Germinal center (tissue), 1 donor: ENCODE measurements at places on chromosomes 11 and 22.

GRCh38 chr11:86072211-86072610 is 3.3 kb upstream of the PICALM start:
- DNase-seq, result no peak

GRCh38 chr22:30262112-30262511 is 4.5 kb downstream of the OSM start:
- no peak for DNase-seq

DNA sequence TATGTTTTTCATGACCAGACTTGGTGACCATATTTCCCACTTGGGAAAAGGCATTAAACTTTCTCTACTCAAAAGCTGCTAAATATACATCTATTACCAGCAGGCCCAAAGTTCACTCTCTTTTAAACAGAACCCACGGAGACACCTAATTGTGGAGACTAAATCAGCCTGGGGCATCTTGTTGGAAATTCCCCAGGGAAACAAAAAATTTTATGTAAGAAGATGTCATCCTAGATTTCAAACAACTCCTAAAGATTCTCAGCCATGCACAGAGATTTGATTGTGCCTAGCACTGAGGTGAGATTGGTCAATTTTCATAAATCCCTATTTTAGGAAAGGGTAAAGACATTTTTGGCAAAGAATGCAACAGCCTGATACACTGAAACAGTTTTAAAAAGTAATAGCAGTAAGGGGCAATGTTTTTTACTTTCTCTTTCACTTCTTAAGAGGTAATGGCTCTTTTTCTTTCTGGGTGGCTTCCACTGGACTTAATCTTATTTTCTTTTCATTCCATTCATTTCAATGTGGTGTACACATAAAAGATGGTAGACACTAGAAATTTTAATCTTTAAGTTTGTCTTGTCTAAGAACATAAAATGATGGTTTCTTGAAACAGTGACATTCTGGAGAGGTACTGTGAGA is 9.6 kb downstream of the OR52N2 start:
- no peak for DNase-seq

GRCh38 chr11:130766650-130767565 is 149.4 kb downstream of the SNX19 start:
- no peak for DNase-seq

GRCh38 chr11:134476435-134477021 is 64.5 kb upstream of the B3GAT1 start:
- no peak for DNase-seq

DNA sequence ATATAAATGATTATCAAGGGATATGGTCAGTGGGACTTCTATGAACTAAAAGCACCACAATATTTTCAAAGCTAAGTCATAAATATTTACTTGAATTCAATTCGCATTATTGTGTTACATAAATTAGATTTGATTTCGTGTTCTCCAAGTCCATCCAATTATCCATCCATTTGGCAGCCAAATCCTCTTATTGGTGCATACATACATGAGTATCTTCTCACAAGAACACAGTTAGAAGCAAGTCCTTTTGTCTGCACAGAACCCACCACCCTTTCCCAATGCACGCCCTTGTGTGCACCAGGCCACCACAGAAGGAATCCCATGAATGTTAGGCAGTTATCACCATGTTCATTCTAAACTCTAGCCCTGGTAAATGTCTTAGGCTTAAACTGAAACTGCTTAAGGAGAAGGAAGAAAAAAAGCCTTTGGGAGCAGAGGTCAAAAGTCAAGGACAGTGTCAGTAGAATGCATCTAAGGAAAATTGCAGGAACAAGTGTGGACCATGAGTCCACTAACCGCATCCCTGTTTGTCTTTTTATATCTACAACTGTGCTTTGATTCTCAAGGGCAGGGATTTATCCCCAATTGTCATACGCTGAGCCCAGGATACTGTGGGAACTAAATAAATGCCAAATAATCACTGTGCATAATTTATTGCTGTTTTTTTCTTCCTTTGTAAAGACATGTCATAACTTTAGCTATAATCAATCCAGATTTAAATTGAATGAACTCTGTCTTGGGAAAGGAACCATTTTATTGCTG is 108.2 kb upstream of the DDI1 start:
- no peak for DNase-seq

DNA sequence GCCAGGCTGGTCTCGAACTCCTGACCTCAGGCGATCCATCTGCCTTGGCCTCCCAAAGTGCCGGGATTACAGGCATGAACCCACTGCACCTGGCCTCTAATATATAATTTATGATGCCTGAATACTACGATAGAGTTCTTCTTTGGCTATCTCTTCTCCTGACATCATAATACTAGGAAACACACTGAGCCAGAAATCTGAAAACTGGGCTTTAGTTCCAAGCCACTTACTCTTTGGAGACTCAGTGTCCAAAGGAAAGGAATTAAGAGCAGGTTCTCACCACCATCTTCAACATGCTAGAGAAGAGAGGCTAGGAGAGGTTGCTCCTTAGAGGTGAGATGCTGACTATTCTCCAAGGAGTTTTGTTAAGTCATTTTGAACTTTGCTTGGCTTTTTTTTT is 52.4 kb downstream of the UBASH3B start:
- no peak for DNase-seq

DNA sequence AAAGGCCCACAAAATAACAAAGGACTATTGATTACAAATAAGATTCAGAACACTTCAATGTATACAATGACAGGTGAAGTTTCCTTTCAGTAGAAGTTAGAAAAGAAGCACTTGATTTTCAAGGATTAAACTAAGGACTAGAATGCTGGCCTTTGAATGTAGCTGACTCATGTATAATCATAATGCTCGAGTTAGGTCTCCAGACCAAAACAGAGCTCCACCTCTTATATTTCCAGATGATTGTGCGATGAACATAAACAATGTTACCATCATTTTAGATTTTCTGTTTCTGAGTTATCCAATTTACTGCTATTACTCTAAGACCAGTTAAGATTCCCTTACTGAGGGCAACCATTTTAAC is 40.4 kb upstream of the RAPSN start:
- no peak for DNase-seq

- no peak for DNase-seq
Measured at GRCh38 chr22:38406617-38407016, 48.4 kb downstream of the KCNJ4 start.

- no peak for DNase-seq
Measured at GRCh38 chr11:104784684-104785460, 113.4 kb downstream of the CASP12 start.

DNA sequence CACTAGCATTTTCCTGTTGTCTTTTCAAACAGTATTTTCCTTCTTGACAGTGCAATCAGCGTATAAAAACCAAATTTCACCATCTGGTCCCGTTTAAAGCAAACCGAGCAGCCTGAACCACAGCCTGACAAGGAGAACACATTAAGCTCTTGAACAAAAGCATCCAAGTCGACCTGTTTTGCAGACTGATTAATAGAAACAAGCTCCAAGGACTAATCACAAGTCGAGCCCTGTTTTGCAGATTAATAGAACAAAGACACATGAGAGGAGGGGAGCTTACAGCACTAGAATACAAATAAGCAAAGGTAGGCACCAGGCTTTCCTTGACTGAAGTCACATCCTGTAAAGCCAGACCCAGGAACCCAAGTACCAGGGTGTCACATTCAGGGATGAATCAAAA is 104.8 kb downstream of the MPPED2 start:
- DNase-seq, result no peak

- no peak for DNase-seq
Measured at GRCh38 chr11:133952199-133953190, 4.3 kb downstream of the IGSF9B start.

DNA sequence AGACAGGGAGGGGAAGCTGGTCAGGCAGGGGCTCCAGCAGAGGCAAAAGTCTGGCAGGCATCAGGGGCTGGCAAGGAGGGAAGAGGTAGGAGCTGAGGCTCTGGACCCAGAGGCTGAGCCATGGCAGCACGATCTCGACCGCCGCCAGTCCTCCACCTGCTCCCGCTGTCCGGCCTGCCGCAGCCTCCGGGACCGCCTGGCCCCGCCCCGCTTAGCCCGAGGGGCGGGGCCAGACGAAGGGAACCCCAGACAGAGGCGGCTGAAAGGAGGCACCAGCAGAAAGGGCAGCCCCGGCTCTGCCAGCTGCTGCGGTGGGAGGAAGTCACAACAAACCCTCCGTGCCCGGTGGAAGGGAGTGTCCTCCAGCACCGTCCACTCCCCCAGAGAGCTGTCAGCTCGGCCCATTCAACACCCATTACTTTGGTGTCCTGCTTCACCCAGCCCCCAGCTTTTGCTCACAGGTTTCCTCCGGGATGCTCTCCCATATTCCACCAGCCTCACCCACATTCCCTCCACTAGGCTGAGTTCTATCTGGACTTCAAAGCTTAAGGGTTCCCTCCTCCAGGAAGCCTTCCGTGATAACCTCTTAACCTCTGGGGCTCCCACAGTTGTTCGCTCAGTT is at the start of gene MFNG:
TSS of gene MFNG (minus strand) at position 161 of the 622 bp plus-strand sequence. CDS start 207 bp downstream, outside the sequence.
- DNase-seq, result peak; percentile 92

DNA sequence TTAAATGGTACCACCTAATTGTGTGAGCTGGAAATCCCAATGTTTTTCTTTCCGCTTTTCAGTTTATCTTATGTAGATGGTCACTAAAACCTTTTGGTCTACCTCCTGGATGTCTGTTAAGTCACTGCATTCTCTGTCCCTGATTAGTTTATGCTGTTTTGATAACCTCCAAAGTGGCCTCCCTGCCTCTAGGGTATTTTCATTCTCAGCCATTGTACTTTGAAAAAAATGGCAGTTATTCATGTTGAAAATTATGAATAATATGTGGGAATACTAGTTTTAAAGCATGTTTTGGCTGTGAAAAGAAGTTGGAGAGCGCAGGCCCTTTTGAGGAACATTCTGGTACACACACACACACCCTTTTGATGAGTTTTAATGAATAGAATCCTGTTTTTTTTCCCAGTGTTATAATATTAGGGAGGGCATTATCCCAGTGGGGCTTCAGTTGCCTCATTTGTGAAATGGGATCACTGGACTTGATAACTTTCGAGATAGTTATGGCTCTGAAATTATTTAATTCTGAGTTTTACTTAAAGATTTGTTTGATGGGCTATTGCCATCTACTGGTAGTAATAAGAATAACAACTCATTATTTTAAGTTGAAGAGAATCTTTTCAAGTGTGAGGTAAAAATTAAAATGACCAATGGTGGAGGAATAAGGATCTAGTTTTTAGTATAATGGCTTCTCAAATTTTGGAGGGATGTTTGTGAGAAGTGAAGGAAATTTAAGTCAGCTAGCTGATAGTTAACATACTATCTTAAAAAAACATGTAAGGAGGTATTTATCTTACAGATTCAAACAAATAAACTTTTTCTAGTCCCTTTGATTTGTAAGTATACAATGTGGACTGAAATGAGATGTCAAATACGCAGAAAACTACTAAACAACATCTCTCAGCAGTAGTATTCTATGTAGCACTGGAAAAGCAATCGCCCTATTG is 3.9 kb downstream of the FDX1 start:
- DNase-seq, result peak; percentile 33

DNA sequence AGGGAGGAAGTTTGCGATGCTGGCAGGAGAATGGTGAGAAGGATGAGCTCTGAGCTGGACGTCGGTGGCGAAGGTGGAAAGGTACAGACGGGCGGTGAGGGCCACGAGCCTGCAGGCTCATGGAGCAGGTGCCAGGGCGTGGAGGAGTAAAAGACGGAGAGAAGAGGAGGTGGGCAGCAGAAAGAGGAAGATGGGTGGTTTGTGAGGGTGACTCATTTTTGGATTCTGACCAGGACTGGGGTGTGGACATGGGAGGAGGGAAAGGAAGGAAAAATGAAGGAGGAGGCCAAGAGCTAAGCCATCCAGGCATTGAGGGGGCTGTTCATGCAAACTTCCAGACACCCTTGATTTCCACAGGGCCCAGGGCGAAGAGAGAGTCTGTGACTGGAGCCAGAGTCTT is 3.5 kb downstream of the ZDHHC24 start:
- DNase-seq, result no peak

- no peak for DNase-seq
Measured at GRCh38 chr11:122893131-122893530, 10.6 kb downstream of the JHY start.

- no peak for DNase-seq
Measured at GRCh38 chr11:120972621-120973020, 51.3 kb upstream of the TBCEL start.

DNA sequence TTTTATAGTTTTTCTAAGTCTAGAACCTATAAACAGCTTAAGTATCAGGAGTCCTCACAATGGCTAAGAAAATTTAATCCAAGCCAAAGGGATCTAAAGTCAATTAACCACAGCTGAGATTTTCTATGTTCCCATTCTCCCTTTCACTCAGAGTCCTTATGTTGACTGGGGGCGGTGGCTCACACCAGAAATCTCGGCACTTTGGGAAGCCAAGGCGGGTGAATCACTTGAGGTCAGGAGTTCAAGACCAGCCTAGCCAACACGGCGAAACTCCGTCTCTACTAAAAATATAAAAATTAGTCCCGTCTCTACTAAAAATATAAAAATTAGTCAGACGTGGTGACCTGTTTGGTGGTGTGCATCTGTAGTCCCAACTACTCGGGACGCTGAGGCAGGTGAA is 6.9 kb downstream of the RDX start:
- DNase-seq, result no peak

- DNase-seq, result no peak
Measured at GRCh38 chr22:19958083-19959042, 16.7 kb upstream of the TXNRD2 start.

DNA sequence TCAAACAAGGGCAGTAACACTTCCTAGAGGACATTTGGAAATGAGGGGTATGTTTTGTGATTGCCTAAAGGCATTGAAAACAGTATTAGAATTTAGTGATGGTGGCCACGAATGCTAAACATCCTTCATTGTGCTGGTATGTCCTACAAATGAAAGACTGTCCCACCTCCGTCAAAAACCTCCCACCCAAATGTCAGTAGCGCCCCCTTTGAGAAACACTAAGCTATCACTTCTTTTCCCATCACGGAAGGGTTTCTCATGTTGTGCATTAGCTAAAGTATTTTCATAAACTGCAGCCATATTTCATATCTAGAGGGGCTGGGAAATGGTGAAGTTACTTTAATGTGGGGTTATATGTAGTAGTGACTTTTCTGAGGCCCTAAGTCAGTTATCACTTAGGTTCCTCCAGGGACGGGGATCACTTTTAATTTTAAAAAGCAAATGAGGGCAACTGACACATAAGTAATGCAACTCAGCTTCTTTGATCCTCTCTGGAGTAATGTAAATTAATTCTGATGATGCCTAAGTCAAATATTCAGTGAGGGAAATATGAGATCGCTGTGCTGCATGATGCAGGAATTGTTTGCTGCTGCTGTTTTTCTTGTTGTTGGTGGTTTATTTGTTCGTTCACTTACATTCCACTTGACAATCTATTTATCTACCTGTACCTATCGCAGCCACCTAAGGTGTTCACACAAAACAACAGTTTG is 1403.4 kb upstream of the TENM4 start:
- no peak for DNase-seq

GRCh38 chr11:288478-289397 is at the start of gene PGGHG:
Gene PGGHG (plus strand): TSS chr11:289126. CDS start chr11:289817, 691 bp downstream.
- DNase-seq, result peak; percentile 76

DNA sequence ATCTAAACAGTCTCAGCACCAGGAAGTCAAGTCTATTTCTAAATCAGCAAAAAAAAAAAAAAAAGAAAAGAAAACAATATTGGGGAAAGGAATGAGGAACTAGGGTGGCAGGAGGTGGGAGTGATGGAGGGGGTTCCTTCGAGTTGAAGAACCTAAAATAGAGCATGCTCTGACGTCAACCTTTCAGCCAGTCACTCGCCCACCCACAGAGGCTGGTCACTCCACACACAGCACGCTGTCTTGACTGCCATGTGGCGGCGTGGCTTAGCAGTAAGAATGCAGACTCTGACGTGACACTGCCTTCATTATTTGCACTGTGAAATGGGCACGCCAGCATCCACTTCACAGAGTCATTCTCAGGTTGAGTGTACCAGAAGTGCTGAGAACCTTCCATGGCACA is 48.3 kb downstream of the LARGE1 start:
- no peak for DNase-seq
